ENCODE measurements at places on chromosomes 4 and X. TPM values are rescaled to one million over a fixed set of nuclear protein-coding genes. Genes with fewer than 3 reads are reported as not detected.

The CCSER1 gene
- total RNA-seq = 5.4 TPM

The F9 gene
- 0.55 TPM for total RNA-seq

The REPS2 gene
- total RNA-seq = 17.9 TPM

The ADGRA3 gene
- 26.2 TPM for total RNA-seq

The UGT2A1 gene
- total RNA-seq = not detected

The GLRA2 gene
- not detected for total RNA-seq

The ANK2 gene
- 13.7 TPM for total RNA-seq

The MPC1L gene
- total RNA-seq = not detected

The CDKN2AIP gene
- total RNA-seq = 19.1 TPM

The OPRPN gene
- total RNA-seq = not detected

The BCORL1 gene
- total RNA-seq = 12.4 TPM

The PNMA5 gene
- not detected for total RNA-seq

The TCP11X2 gene
- total RNA-seq = 0.17 TPM

The PACRGL gene
- 12.9 TPM for total RNA-seq

The TCEAL2 gene
- total RNA-seq = 10.5 TPM

The FAM149A gene
- total RNA-seq = 38.2 TPM

The P2RY8 gene
- total RNA-seq = 2.3 TPM

The POLN gene
- 7.7 TPM for total RNA-seq

The LGI2 gene
- 18.4 TPM for total RNA-seq

The MFAP3L gene
- 4.5 TPM for total RNA-seq

The ENOX2 gene
- total RNA-seq = 18.2 TPM

The GABRA4 gene
- 1.2 TPM for total RNA-seq

The FRMD7 gene
- 0.12 TPM for total RNA-seq

The KLHL5 gene
- 29.6 TPM for total RNA-seq

The ALPK1 gene
- 21.3 TPM for total RNA-seq

The METAP1 gene
- 39.7 TPM for total RNA-seq

The PRICKLE3 gene
- total RNA-seq = 16.3 TPM

The IBSP gene
- total RNA-seq = 2.1 TPM

The NSUN7 gene
- total RNA-seq = 5.6 TPM

The TMEM31 gene
- total RNA-seq = not detected

The CT47A1 gene
- not detected for total RNA-seq

The DDX60 gene
- 19.6 TPM for total RNA-seq

The NSG1 gene
- 1.6 TPM for total RNA-seq

The PPP2R2C gene
- total RNA-seq = 0.49 TPM

The CFP gene
- total RNA-seq = 2.4 TPM

The FAM9B gene
- total RNA-seq = not detected

The HHIP gene
- total RNA-seq = 9.5 TPM

The NDP gene
- 0.23 TPM for total RNA-seq

The RAB40AL gene
- 0.63 TPM for total RNA-seq

The DMRTC1 gene
- not detected for total RNA-seq

The GLA gene
- total RNA-seq = 29.2 TPM

The SSX4B gene
- total RNA-seq = not detected

The PLP1 gene
- 13.8 TPM for total RNA-seq

The UGT2B7 gene
- 13.9 TPM for total RNA-seq

The SEPTIN6 gene
- 36.3 TPM for total RNA-seq

The ATP11C gene
- total RNA-seq = 9.3 TPM

The PCDH10 gene
- total RNA-seq = 1.0 TPM

The TBC1D9 gene
- 36.9 TPM for total RNA-seq

The LUZP4 gene
- not detected for total RNA-seq

The TEX11 gene
- 0.14 TPM for total RNA-seq

The MAGIX gene
- 18.3 TPM for total RNA-seq

The GPR143 gene
- total RNA-seq = 1.8 TPM

The RTL5 gene
- total RNA-seq = 6.8 TPM

The PWWP3B gene
- total RNA-seq = 5.6 TPM

Measured in mucosa of gallbladder (tissue), 1 donor.